ENCODE measurements at places on chromosomes 6 and 20.

- no peak for DNase-seq
Observed at GRCh38 chr6:89416796-89417195, 4.7 kb upstream of the RRAGD start.

GRCh38 chr20:17725094-17725835 lies 25.5 kb downstream of the BANF2 start:
- no peak for DNase-seq

DNA sequence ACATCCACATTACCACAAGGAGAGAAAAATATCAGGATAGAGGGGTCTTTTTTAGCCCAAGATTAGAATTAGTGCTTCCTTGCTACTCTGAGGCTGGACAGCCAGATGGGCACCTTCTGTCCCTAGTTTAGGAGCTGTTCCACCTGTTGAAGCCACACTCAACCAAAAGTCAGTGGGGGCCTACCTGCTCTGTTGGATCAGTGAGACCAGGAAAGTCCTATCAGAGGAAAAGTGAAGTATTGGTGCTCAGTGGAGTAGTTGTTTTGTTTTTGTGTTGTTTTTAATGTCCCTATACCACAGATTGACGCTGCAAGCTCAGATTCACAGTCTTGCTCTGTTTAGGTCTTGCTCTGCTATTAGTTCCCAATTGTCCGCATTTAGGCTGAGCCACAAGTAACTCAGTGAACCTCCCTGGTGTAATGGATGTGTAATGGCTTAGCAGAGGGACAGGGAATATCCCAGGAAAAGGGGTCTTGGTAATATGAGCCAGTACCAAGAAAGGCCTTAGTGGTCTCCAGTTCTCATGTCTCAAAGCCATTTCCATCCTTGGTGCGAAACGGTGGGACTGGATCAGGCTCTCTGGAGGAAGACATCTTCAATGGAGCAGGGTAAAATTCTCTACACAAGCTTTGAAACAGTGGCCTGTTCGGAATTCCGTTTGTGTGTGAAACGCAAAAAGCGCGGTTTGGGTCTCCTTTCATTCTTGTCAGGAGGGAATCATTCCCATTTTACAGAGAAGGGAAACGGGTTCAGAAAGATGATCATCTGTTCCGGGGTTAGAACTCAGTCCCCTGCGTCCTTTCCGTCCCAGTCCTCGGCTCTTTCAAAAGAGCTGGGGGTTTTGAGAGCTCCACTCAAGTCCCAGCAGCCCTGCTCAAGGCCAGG lies 631 bp upstream of the PABPC1L start:
- DNase-seq: no peak

- DNase-seq: no peak
Observed at GRCh38 chr6:122042960-122043735, 356.3 kb upstream of the HSF2 start.

GRCh38 chr6:23981923-23982322 lies 144.1 kb upstream of the NRSN1 start:
- no peak for DNase-seq

- no peak for DNase-seq
Observed at GRCh38 chr6:140036196-140036595, 661.7 kb upstream of the CITED2 start.

DNA sequence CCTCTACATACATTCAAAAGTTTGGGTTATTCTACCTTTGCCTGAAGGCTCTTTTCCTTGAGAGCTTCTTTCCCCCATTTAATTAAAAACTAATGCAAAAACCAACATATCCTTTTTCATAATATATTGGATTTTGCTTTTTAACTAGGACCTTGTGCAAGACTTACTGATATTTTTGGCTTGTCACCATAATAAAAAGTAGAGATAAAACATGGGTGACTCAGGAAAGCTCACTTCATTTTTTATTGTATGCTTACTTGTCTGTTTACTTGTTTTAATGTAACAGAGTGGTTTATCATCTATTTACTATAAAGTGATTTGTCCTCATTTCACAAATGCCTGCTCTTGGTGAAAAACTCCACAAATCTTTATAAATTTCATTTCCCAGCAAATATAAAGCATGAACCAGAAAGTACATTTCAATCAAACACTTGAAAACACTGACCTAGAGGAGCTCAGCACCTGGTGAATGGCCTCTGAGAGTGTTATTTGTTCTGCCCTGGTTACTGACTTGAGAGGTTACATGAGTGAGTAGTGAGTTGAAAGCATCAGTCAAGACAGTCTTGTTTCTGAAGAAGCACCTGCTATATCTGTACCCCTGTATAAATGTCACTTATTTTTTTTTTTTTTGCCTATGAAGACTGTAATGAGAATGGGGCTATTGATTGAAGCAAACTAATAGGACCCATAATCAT lies 20.8 kb downstream of the ADGRG6 start:
- no peak for DNase-seq

GRCh38 chr20:4512891-4513550 lies 208.7 kb upstream of the PRND start:
- no peak for DNase-seq

- no peak for DNase-seq
Observed at GRCh38 chr20:35005463-35005961, 49.8 kb downstream of the MYH7B start.

DNA sequence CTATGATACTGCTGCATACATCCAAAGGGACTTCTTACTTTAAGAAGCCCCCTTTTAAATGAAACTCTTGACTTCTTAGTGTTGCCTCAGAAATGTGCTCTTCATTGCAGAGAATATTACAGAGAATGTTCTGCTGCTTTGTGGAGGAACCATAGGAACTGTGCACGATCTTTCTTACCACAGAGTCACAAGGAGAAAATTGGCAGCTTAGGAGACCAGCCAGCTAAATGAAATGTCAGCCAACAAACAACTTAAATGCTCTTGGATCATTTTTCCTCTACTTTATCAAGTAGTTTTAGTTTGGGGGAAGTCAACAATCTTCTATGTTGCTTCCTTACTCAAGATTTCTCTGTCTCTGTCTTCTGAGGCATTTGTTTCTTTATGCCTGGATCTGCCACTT lies 125.9 kb upstream of the MLIP start:
- no peak for DNase-seq

GRCh38 chr20:22180244-22180643 lies 404.1 kb downstream of the FOXA2 start:
- DNase-seq: no peak

- DNase-seq: no peak
Observed at GRCh38 chr6:139287868-139288267, 3.9 kb downstream of the TXLNB start.

- no peak for DNase-seq
Observed at GRCh38 chr6:138555421-138555988, 56.2 kb upstream of the NHSL1 start.

DNA sequence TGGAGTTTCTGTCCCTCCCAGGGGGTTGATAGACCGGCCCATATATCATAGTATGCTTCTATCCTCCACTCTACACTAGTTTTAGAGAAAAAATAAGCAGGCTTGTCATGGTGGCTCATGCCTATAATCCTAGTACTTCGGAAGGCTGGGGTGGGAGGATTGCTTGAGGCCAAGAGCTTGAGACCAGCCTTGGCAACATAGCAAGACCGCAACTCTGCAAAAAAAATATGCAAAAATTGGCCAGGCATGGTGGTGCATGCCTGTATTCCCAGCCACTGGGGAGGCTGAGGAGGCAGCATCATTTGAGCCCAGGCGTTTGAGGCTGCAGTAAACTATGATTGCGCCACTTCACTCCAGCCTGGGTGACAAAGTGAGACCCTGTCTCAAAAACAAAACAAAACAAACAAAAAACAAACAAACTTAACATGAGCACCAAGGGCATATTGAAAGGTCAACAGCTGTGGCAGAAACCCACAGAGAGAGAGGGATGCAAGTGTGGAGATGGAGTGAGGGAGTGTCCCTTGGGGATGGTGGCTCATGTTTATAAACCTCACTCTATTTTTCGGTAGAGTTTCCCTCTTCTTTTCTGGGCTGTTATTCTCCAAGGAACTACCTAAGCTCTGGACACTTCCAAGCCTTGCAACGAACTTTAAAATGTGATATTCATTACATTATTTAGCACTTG lies 24.1 kb downstream of the SLC24A3 start:
- DNase-seq: no peak

- DNase-seq: no peak
Observed at GRCh38 chr20:41155261-41155660, 17.9 kb downstream of the PLCG1 start.

- DNase-seq: no peak
Observed at GRCh38 chr6:2743280-2744208, 7.2 kb downstream of the MYLK4 start.

DNA sequence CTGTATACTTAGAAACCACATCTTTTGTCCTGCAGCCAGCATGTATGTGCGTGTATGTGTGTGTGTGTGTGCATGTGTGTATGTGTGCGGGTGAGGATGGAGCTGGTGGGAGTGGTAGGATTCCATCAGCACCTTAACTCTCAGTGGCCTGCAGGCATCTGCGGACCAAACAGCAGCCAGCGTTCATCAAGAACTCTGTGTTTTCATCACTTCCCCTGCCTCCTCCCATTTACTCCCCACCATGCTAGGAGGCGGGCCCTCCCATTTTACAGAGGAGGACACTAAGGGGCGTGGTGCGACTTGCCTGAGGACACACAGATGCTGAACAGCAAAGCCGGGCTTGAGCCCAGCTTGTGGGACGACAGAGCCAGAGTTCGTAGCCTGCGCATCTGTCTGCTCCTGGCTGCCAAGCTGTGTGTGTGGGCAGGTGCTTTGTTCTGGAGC lies 8.9 kb downstream of the VSTM2L start:
- no peak for DNase-seq

GRCh38 chr6:119348096-119348747 lies 1.3 kb downstream of the MAN1A1 start:
- peak; percentile 52 for DNase-seq

DNA sequence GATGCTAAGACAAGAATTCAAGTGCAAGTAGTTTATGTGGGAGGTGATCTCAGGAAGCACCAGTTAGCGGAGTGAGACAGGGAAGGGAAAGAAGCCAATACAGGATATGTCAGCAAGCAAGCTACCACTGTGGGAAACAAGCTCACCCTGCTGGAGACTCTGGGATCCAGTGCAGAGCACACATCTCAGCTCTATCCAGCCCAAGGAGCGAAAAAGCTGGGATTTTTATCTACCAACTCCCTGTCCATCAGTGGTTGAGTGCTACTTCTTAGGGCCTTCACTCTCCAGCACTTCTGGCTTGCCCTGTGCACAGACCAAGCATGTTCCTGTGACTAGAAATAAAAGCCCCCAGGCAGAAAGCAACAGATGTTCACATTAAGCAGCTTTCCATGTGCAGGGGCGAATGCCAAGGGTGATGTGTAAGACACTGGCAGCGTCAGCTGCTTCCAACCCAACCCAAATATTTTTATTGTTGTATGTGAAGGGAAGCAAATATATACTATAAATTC lies 10.8 kb upstream of the RNF24 start:
- no peak for DNase-seq

DNA sequence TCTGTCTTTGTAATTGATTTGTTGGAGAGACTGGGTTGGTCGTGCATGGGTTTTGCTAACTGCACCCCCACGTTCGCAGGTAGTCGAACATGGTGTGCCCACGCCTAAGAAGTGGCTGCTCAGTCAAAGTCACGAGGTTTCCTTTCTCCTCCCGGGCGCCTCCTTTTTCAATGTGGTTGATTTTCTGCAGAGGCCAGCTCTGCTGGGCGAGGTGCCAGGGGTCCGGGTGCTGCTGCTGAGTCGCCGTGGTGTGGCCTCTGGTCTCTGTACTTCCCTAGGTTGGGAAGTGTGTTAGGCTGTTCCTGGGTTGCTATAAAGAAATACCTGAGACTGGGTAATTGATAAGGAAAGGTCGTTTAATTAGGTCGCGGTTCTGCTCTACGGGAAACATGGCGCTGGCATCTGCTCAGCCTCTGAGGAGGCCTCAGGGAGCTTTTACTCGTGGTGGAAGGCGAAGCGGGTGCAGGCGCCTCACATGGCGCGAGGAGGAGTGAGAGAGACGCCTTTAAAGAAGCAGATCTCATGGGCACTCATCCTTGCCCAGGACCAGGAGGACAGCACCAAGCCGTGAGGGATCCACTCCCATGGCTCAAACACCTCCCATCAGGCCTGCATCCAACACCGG lies 14.1 kb downstream of the OSBPL2 start:
- no peak for DNase-seq

GRCh38 chr20:36439040-36439730 lies 102.1 kb upstream of the MYL9 start:
- DNase-seq: peak; percentile 74

- DNase-seq: no peak
Observed at GRCh38 chr6:16524380-16524707, 236.9 kb downstream of the ATXN1 start.

DNA sequence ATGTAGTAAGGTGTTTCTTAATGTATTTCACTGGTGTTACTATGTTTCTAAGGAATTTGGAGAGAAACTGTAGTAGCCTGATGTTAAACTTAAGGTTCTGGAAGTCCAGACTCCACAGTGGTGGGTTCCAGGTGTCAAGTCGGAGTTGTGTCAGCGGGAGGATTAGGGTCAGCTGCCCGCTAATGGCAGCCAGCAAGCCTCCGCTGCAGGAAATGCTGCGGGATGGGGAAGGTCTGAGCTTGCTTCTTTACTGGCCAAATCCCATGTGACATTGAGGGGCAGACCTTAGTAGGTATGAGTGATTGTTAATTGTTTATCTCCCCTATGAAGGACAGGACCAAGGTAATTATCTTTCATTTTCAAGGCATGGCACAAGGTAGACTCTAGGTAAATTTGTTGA lies 3.7 kb upstream of the ARID1B start:
- no peak for DNase-seq

DNA sequence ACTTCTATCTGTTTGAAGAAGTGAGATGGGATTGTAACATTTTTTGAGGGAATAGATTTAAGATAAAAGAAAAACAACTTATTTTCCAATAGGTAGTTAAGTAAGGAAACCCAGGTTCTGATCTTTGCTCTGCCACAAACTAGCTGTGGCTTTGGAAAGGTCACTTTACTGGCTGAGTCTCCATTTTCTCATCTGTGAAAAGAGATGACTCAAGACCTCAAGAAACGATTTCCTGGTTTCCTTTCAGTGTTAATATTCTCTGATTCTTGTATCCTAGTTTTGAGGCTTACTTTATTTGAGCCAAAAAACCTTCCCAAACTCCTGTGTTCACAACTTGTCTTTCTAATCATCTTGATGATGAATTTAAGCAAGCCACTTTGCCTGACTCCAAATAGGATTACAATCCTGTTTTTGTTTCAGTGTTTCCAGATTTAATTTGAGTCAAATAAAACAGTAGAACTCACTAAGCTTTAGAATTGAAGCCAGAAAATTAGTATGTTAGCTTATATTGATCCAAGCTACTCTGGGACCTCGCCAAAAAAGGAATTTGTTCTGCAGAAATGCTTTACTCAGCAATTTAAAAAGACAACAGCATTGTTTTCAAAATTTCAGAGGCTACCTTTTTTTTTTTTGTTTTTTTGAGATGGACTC lies 51.1 kb downstream of the ENPP1 start:
- DNase-seq: no peak

GRCh38 chr6:169184419-169184818 lies 69.2 kb downstream of the THBS2 start:
- no peak for DNase-seq

DNA sequence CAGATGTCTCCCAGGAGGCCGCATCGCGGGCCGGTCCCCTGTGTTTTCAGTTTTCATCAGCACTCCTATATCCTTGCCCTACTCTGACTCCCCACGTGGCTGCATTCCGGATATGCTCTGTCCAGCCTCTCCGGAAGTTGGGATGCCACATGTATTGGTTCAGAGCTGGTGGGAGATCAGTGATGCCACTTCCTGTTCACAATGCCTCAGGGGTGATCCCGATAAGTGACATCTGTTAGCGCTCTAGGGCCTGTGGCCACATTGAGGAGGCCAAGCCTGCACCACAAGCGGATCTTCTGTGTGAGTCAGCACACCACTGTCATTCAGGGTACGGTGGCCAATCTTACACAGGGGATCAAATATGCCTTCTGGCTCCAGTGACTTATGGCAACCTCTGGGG lies 57.8 kb downstream of the PPP1R3G start:
- no peak for DNase-seq

- DNase-seq: no peak
Observed at GRCh38 chr6:1256435-1257008, 55.4 kb upstream of the FOXQ1 start.

Measured in stimulated activated CD4-positive, alpha-beta T cell treated with anti-CD3 and anti-CD28 coated beads, Interleukin-2, amount 100 ng/mL, for 24 hours (primary cell).